ENCODE measurements at places on chromosomes 1 and 21. TPM values are rescaled to one million over a fixed set of nuclear protein-coding genes. Genes with fewer than 3 reads are reported as not detected.

- no peak overlapping the region for H3K27ac ChIP-seq
- H3K27me3 ChIP-seq = no peaks in the 10 kb centered on the region
- H3K4me3 ChIP-seq = no peak overlapping the region
- no peak for DNase-seq
- no peaks in the 10 kb centered on the region for H3K4me1 ChIP-seq
Observed at GRCh38 chr1:94727846-94728715, 92.1 kb upstream of the SLC44A3 start.

DNA sequence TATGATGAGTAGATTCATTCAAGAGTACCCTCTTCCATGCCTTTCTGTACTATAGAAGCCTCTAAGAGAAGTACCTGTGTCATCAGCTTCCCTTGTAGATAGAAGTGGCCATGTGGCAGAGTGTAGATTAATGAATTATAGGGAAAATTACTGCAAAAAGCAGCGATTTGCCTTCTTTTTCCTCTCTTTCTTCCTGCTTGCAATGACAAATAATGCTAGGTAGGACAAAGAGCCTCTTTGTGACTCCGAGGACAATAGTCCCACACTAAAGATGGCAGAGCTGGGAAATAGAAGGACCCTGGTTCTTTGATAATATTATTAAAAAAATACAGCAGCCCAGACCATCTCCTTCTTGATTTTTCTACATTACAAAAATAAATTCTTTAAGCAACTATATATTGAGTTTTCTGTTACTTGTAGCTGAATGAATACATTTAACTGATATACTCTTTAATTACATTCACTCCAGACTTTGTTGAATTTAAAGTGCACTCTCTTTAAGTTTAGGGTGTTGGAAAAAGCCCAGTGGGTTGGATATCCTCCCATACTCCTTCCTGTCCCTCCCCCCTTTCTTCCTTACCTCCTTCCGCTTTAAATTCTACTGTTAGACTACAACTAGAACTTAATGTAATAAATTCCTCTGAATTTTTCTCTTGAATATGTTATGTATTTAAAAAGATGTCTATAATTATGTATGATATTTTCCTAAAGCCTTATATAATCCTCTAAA is 198.2 kb upstream of the APP start:
- H3K4me3 ChIP-seq = no peak overlapping the region
- H3K27me3 ChIP-seq = no peaks in the 10 kb centered on the region
- H3K27ac ChIP-seq = no peak overlapping the region
- H3K4me1 ChIP-seq = no peaks in the 10 kb centered on the region
- no peaks in the 10 kb centered on the region for H3K36me3 ChIP-seq

DNA sequence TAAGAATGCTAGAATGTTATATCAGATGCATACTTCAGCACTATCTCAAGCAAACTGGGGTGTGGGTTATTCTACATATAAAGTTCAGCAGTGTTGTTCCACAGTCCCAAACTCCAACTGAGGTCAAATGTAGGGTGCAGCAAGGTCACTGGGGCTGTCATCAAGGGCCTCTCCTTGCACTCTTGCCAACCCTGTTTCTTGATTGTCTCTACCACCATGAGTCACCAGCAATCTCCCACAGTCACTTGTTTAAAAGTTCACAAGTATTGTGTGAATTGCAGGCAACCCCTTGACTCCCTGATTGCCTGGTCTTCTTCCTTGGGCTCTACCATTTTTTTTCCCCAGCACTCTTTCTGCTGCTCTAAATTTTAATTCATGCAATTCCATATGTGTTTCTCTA is 10.6 kb downstream of the METTL18 start:
- no peaks in the 10 kb centered on the region for H3K4me1 ChIP-seq
- no peaks in the 10 kb centered on the region for H3K36me3 ChIP-seq
- H3K4me3 ChIP-seq = no peak overlapping the region
- DNase-seq = no peak
- no peaks in the 10 kb centered on the region for H3K27me3 ChIP-seq

DNA sequence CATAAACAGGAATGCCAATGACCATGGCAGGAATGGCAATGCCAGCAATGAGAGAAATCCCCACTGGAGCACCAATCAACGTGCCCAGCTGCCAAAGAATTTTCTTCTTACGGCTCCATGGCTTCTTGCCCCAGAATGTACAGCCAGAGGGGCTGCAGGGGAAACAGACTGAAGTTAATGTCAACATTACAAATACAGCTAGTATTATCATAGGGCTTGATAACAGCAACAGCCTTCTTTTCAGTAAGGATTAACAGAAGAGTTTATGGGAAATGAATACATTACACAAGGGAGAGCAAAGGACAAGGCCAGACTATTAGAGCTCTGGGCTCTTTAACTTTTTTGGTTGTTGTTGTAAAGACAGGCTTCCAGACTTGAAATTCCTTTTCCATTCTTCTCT is 18.2 kb downstream of the RNF19B start:
- peaks cover 29% of the 10 kb centered on the region for H3K36me3 ChIP-seq
- H3K4me3 ChIP-seq = no peak overlapping the region
- DNase-seq = no peak
- H3K27me3 ChIP-seq = no peaks in the 10 kb centered on the region

DNA sequence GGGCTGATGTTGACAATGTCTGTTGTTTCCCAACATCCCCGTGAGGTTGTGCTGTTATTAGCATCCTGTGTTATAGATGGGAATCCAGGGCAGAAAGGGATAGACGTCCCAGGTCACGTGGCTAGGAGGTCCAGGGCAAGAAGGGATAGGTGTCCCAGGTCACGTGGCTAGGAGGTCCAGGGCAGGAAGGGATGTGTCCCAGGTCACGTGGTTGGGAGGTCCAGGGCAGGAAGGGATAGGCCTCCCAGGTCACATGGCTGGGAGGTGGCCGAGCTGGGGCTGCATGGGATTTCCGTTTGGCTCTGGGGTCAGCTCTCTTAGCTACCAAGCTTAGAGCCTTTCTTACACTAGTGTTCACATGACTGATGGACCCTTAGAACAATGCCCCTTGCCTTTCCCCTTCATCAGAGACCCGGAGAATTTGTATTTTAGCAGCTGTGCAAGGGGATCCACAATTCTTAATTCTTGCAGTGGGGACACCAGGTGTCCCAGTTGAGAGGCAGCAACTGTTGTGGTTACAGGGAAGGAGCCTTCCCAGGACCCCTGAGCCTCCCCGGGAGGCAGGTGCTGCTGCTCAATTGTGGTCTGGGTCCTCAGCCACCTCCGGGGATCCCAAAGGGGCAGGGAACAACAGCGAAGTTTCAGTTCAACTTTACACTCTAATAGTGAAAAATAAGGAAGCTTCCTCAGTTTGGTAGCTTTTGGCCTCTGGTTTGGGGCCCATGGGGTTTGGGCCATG is 69.2 kb downstream of the UMODL1 start:
- H3K36me3 ChIP-seq = no peaks in the 10 kb centered on the region
- H3K27ac ChIP-seq = no peak overlapping the region
- DNase-seq = no peak
- H3K4me1 ChIP-seq = no peaks in the 10 kb centered on the region

DNA sequence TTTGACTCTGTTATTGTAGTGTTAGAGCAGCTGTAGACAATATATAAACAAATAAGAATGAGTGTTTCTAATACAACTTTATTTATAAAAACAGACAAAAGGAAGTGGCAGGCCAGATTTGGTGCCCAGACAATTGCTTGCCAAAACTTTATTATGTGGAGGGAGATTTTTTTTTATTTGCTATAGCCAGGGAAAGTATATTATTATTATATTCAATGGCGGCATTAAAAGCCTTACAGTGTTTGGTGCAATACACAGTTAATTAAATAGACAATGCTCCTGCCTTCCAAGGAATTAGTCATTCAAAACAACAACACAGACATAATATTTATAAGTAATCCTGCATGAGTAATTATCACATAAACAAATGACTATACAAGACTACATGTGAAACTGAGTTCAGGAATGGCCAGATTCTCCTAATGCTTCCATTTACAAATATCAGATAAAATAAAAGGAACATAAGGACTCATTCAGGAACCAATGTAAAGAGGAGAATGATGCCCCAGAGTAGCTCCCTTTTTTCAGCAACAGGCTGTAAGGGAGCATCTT is 10.6 kb upstream of the RC3H1 start:
- H3K27me3 ChIP-seq = no peaks in the 10 kb centered on the region
- DNase-seq = no peak
- H3K4me3 ChIP-seq = no peak overlapping the region
- no peaks in the 10 kb centered on the region for H3K36me3 ChIP-seq
- H3K4me1 ChIP-seq = no peaks in the 10 kb centered on the region

GRCh38 chr1:220747437-220748088 is 559 bp upstream of the MTARC2 start:
- H3K27me3 ChIP-seq = peaks cover 14% of the 10 kb centered on the region
- H3K4me3 ChIP-seq = no peak overlapping the region
- no peak for DNase-seq
- H3K27ac ChIP-seq = no peak overlapping the region

DNA sequence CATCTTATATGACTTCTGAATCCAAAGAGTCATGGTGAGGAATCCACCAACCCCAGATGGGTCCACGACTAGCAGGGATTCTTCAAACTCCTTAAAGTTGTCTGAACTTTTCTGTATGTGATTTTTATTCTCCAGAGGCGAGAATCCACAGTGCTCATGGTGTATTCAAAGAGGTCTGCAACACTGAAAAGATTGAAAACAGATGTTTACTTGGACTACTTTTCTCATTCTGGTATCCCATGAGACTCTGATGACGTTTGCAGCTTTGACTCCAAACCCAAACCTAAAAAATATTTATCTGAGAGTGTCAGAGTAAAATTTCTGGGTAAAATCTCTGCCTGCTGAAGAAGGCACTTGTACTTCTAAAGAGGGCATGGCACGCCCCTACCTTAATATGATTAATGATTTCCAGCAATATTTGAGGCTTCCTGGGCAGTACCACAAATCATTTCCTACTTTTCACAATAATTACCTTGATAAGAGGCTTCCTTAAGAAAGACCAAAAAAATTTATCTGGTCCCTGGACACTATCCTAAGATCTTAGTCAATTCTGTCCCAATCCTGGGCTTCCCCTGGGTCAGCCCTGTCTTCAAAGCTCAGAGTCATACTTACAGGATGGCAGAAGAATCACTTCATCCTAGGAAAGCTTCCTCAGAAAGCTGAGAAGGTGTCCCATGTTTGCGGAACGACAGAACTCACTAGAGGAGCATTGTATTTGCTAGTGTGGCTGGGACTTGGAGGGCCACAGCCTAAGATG is 76.5 kb upstream of the MAP10 start:
- H3K36me3 ChIP-seq = no peaks in the 10 kb centered on the region
- DNase-seq = no peak
- no peak overlapping the region for H3K4me3 ChIP-seq
- H3K27ac ChIP-seq = no peak overlapping the region
- no peaks in the 10 kb centered on the region for H3K4me1 ChIP-seq

GRCh38 chr1:98221923-98222322 is 301.1 kb upstream of the DPYD start:
- H3K27me3 ChIP-seq = no peaks in the 10 kb centered on the region
- DNase-seq = no peak
- no peak overlapping the region for H3K27ac ChIP-seq
- H3K36me3 ChIP-seq = no peaks in the 10 kb centered on the region
- no peak overlapping the region for H3K4me3 ChIP-seq
- no peaks in the 10 kb centered on the region for H3K4me1 ChIP-seq

GRCh38 chr1:13830170-13830569 is 130.2 kb downstream of the PRDM2 start:
- H3K27ac ChIP-seq = no peak overlapping the region
- no peaks in the 10 kb centered on the region for H3K4me1 ChIP-seq
- no peaks in the 10 kb centered on the region for H3K36me3 ChIP-seq
- H3K4me3 ChIP-seq = no peak overlapping the region
- H3K27me3 ChIP-seq = peaks cover 4% of the 10 kb centered on the region

- H3K36me3 ChIP-seq = no peaks in the 10 kb centered on the region
- no peaks in the 10 kb centered on the region for H3K4me1 ChIP-seq
- H3K27ac ChIP-seq = no peak overlapping the region
- no peaks in the 10 kb centered on the region for H3K27me3 ChIP-seq
- no peak overlapping the region for H3K4me3 ChIP-seq
Observed at GRCh38 chr1:104121271-104121670, 371.6 kb downstream of the AMY1C start.

DNA sequence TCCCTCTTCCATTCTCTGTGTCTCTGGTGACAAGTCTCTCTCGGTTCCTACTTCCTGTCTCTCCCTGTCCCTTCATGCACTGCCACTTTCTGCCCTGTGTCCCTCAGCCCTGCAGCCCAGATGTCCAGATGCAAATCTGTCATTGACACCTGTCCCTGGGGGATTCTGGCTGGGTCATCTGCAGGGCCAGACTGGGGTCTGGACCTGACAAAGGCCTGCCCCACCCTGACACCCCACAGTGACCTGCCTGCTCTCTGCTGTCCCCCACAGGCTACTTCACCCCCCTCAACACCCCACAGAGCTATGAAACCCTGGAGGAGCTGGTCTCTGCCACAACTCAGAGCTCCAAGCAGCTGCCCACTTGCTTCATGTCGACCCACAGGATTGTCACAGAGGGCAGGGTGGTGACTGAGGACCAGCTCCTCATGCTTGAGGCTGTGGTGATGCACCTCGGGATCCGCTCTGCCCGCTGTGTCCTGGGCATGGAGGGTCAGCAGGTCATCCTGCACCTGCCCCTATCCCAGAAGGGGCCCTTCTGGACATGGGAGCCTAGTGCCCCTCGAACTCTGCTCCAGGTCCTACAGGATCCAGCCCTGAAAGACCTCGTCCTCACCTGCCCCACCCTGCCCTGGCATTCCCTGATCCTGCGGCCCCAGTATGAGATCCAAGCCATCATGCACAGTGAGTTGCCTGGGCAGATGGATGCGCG is 7.2 kb downstream of the THEMIS2 start:
- no peak overlapping the region for H3K4me3 ChIP-seq
- no peak overlapping the region for H3K27ac ChIP-seq
- no peaks in the 10 kb centered on the region for H3K27me3 ChIP-seq
- no peak for DNase-seq

- H3K36me3 ChIP-seq = no peaks in the 10 kb centered on the region
- H3K27ac ChIP-seq = no peak overlapping the region
Observed at GRCh38 chr1:220301630-220302029, 29.4 kb upstream of the RAB3GAP2 start.

DNA sequence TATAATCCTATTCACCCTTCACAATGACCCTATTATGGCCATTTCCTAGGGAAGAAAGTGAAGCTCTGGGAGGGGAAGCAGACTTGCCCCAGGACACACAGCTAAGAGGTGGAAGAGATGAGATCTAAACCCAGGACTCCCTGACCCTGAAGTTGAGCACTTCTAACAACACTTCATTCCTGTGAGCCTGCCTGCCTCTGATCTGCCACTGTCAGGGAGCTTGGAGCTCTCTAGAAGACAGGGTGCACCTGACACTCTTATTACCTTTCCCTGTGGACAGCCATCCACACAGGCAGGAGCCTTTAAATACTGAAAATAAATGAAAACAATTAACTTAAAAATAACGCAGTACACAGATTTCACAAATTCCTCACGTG is 599 bp downstream of the MKNK1 start:
- H3K36me3 ChIP-seq = peaks cover 6% of the 10 kb centered on the region
- H3K4me3 ChIP-seq = peak overlapping the region; percentile 95
- H3K27ac ChIP-seq = peak overlapping the region; percentile 84
- peaks cover 43% of the 10 kb centered on the region for H3K4me1 ChIP-seq

GRCh38 chr1:190101756-190102155 is 375.9 kb downstream of the BRINP3 start:
- no peaks in the 10 kb centered on the region for H3K36me3 ChIP-seq
- no peak overlapping the region for H3K27ac ChIP-seq
- no peaks in the 10 kb centered on the region for H3K27me3 ChIP-seq
- DNase-seq = no peak
- no peak overlapping the region for H3K4me3 ChIP-seq
- no peaks in the 10 kb centered on the region for H3K4me1 ChIP-seq

GRCh38 chr1:68051475-68051874 is 1.0 kb upstream of the DIRAS3 start:
- no peak overlapping the region for H3K4me3 ChIP-seq
- no peaks in the 10 kb centered on the region for H3K36me3 ChIP-seq
- H3K4me1 ChIP-seq = no peaks in the 10 kb centered on the region

Gene HMGN2
- 878 TPM for total RNA-seq

Gene OLFML2B
- total RNA-seq = 0.22 TPM

Gene MYOG
- total RNA-seq = not detected
